Activated T-helper 2 cell treated with anti-CD3 and anti-CD28 coated beads, Interferon-gamma antibody, Interleukin-2, Interleukin-4, amounts not matched to agents 10 μg/mL and 5 μg/mL and 100 μg/mL, durations not matched to agents 14 hours and 24 hours and 36 hours (primary cell): ENCODE measurements at places on chromosomes 1 and 21. TPM values are rescaled to one million over a fixed set of nuclear protein-coding genes. Genes with fewer than 3 reads are reported as not detected.

DNA sequence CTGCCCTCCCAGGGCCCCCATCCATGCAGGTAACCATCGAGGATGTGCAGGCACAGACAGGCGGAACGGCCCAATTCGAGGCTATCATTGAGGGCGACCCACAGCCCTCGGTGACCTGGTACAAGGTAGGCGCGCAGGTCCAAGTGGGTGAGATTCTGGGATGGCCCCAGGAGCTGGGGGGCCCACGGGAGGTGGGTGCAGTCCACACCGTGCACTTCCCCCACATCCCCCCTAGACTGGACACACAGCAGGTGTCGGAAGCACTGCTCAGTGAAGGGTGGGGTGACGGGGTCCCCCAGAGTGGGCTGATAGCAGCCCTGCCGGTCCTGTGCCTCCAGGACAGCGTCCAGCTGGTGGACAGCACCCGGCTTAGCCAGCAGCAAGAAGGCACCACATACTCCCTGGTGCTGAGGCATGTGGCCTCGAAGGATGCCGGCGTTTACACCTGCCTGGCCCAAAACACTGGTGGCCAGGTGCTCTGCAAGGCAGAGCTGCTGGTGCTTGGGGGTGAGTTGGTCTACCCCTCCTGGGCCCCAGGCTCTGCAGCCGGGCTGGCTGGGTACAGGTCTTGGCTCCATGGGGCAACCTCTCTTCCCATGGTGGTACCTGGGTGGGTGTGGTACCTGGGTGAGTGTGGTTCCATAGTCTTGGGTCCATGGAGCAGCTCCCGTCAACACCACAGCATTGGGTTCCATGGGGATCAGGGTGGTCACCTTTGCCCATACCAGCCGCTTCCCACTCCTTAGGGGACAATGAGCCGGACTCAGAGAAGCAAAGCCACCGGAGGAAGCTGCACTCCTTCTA is 40.4 kb downstream of the TRIM11 start:
- no peaks in the 10 kb centered on the region for H3K36me3 ChIP-seq
- H3K27me3 ChIP-seq = no peaks in the 10 kb centered on the region
- no peaks in the 10 kb centered on the region for H3K4me1 ChIP-seq
- DNase-seq = no peak
- no peak overlapping the region for H3K27ac ChIP-seq

GRCh38 chr1:171032822-171033702 is 57.6 kb upstream of the FMO3 start:
- no peak overlapping the region for H3K27ac ChIP-seq
- no peaks in the 10 kb centered on the region for H3K36me3 ChIP-seq
- no peak for DNase-seq
- H3K4me1 ChIP-seq = no peaks in the 10 kb centered on the region

ELAVL4 gene
- total RNA-seq = not detected in 2 replicates

DNA sequence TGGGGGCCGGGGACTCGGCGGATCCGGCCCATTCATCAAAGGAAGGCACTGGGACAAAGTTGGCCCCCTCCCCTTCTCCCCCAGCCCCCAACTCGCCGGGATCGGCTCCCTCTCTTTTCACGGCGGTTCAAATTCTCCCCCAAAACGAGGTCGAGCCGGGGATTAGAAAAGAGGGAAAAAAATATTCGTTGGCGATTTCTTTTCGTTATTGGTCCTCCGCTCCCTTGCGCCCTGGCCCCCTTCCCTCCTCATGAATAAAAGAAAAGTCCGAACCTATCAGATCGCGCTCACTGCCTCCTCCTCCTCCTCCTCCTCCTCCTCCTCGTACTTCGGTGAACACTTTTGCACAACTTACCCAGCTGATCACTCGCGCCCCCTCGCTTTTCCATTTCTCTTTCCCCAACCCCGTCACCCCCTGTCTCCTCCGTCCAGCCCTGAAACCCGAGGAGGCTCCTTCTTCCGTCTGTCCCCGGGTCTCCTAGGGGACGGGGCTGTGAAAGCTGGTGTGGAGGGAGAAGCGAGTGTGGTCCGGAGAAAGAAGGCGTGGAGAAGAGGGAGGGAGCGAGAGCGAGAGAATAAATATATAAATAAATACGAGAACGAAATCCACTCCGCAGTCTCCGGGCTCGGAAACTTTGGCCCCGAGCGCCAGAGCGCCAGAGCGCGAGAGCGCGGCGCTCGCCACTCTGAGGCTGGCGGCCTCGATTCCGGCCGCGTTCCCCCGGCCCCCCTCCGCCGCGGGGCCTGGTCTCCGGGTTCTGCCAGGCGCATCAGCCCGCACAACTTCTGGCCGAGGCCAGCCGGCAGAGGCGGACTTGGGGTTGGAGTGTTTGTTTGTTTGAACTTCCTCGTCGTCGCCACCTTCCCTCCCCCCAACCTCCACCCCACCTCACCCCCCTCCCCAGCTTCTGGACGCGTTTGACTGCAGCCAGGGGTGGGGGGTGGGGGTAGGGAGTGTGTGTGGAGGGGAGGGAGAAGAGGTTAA is at the start of gene PAX7:
PAX7 (plus strand) TSS at position 336 of the 985 bp plus-strand sequence. CDS start 758 bp downstream, outside the sequence.
- H3K4me3 ChIP-seq = no peak within 1 kb of the TSS
- no peak for DNase-seq
- H3K4me1 ChIP-seq = peaks cover 3% of the 10 kb centered on the region
- H3K27me3 ChIP-seq = peaks cover 74% of the 10 kb centered on the region

- peaks cover 7% of the 10 kb centered on the region for H3K27me3 ChIP-seq
- no peak overlapping the region for H3K27ac ChIP-seq
- no peaks in the 10 kb centered on the region for H3K4me1 ChIP-seq
- H3K36me3 ChIP-seq = no peaks in the 10 kb centered on the region
Observed at GRCh38 chr21:26777166-26777565, 68.0 kb downstream of the ADAMTS1 start.

DNA sequence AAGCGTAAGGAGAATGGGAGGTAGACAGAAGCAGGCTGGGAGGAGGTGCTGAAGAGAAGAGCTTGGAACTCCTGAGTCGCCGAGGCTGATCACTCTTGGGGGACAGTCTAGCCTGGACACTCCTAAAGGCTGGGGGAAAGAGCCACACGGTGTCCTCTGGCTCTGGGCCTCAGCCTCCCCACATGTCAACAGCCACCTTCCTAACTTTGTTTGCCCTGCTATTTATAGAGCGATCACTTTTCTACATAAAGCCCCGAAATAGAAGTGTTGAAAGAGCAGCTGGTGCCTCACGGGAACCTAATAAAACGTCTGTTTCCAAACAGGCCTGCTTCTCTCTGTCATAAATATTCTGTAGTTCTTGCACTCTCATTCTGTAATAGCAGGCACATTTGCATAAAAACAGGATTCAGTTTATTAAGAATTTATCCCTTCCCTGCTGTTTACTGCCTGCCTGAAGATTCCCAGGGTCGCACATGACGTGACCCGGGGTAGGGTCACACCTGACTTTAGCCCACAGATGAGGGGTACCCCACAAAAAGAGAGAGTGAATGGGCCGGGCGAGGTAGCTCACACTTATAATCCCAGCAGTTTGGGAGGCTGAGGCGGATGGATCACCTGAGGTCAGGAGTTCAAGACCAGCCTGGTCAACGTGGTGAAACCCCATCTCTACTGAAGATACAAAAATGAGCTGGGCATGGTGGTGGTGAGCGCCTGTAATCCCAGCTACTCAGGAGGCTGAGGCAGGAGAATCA is 212.5 kb downstream of the TOMM20 start:
- no peak overlapping the region for H3K27ac ChIP-seq
- H3K4me3 ChIP-seq = no peak overlapping the region
- H3K27me3 ChIP-seq = no peaks in the 10 kb centered on the region
- DNase-seq = no peak
- peaks cover 17% of the 10 kb centered on the region for H3K4me1 ChIP-seq

DNA sequence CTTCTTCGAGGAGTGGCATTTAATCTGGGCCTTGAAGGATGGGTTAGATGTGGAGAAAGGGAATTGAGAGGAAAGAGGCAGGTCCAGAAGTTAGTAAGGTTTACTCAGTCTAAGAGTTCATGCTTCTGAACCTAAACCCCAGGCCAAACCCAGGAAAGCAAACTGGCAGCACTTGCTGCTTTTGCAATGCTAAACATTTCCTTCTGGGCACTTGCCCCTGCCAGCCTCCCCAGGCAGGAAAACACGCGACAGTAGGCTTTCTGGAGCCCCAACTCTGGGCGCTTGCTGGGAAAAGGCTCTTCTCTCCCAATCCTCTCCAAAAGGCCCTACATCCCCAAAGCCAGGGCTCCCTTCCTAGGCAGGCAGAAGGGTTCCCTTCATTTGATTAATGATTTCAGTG is 2.5 kb downstream of the OLFML2B start:
- peaks cover 41% of the 10 kb centered on the region for H3K27me3 ChIP-seq
- H3K4me3 ChIP-seq = no peak overlapping the region
- no peak overlapping the region for H3K27ac ChIP-seq
- no peaks in the 10 kb centered on the region for H3K36me3 ChIP-seq

DNA sequence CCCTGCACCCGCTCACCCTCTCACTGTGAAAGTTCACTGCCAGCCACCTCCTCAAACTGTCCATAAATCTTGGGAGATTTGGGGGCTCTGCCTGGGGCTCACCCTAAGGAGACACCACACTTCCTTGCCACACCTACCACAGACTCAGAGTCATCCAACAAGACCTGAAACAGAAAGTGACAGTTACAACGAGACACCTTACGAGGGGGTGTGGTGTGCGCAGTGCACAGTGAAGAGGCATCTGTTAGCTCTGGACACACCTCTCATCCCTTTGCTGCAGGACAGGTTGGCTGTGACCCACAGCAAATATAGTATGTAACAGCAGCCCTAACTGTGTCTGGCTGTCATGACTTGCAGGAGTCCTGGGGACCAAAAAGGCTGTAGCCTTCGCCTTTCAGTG is 190.2 kb downstream of the NR5A2 start:
- no peak overlapping the region for H3K27ac ChIP-seq
- DNase-seq = no peak
- H3K4me1 ChIP-seq = peaks cover 10% of the 10 kb centered on the region
- no peak overlapping the region for H3K4me3 ChIP-seq
- H3K27me3 ChIP-seq = peaks cover 5% of the 10 kb centered on the region

GRCh38 chr1:37846647-37847339 is 12.6 kb downstream of the MTF1 start:
- H3K36me3 ChIP-seq = peaks cover 24% of the 10 kb centered on the region
- H3K27me3 ChIP-seq = no peaks in the 10 kb centered on the region
- peaks cover 26% of the 10 kb centered on the region for H3K4me1 ChIP-seq
- H3K27ac ChIP-seq = peak overlapping the region; percentile 2
- H3K4me3 ChIP-seq = peak overlapping the region; percentile 48

GRCh38 chr21:25960402-25960801 is 210.2 kb downstream of the APP start:
- H3K4me3 ChIP-seq = no peak overlapping the region
- no peak overlapping the region for H3K27ac ChIP-seq
- no peak for DNase-seq
- no peaks in the 10 kb centered on the region for H3K36me3 ChIP-seq
- H3K4me1 ChIP-seq = peaks cover 3% of the 10 kb centered on the region
- no peaks in the 10 kb centered on the region for H3K27me3 ChIP-seq

CDK18 gene
- 0.37 and 0.68 TPM in 2 replicates for total RNA-seq

DNA sequence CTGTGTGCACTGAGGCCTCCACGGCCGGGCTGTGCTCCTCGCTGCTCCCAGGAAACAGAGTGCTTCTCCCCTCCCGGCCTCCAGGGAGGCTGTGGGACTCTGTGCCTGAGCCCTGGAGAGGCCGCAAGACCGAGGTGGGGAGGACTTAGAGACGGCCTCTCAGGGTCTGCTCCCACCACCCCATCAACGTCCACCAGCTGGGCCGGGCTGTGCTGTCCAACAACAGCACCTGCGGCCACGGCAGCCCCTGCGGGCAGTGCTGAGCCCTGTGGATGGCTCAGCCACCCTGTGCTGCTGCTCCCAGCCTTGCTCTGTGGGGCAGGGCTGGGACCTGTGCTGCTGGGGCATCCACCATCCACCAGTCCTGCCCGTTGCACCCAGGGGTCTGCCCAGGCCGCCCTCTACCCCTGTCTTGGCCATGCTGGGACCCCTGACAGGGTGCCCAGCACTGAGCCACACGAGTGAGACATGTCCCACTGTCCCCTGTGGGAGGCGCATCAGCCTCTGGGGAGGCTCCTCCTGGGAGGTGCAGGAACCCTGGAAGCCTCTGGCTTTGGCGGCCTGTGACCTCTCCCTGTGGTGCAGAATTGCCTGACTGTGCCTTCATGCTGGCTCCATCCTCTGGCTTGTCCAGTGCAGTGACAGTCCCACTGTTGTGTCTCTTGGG is 31.2 kb upstream of the LRRC3 start:
- no peak overlapping the region for H3K4me3 ChIP-seq
- no peak for DNase-seq
- no peaks in the 10 kb centered on the region for H3K27me3 ChIP-seq
- H3K27ac ChIP-seq = no peak overlapping the region
- peaks cover 11% of the 10 kb centered on the region for H3K36me3 ChIP-seq
- H3K4me1 ChIP-seq = no peaks in the 10 kb centered on the region

LRRC39 gene
- 0.43 and 0.74 TPM in 2 replicates for total RNA-seq

DNA sequence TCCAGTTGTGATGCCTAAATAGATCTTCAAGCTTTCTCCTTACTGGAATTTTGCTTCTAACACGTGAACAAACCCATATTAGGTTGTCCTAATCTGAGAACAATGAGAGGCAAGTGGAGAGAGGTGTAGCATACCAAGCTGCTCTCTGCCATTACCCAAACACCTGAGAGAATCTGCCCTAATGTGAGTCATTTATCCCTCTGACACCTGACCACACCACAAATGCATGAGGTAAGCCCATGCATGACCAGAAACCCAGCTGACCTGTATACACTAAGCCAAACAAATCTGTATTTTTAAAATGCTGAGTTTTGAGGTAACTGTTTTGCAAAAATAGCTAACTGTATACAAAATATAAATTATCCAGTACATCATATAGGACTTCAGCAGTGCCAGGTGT is 1458.1 kb upstream of the B3GALT2 start:
- no peaks in the 10 kb centered on the region for H3K36me3 ChIP-seq
- no peaks in the 10 kb centered on the region for H3K4me1 ChIP-seq
- no peak overlapping the region for H3K4me3 ChIP-seq
- no peak overlapping the region for H3K27ac ChIP-seq
- no peaks in the 10 kb centered on the region for H3K27me3 ChIP-seq
- DNase-seq = no peak

- peaks cover 4% of the 10 kb centered on the region for H3K27me3 ChIP-seq
- DNase-seq = no peak
- no peak overlapping the region for H3K4me3 ChIP-seq
- no peaks in the 10 kb centered on the region for H3K36me3 ChIP-seq
Observed at GRCh38 chr1:84069236-84069845, 70.4 kb upstream of the TTLL7 start.

- H3K4me3 ChIP-seq = no peak overlapping the region
- H3K27ac ChIP-seq = no peak overlapping the region
- DNase-seq = no peak
- no peaks in the 10 kb centered on the region for H3K27me3 ChIP-seq
- H3K36me3 ChIP-seq = no peaks in the 10 kb centered on the region
Observed at GRCh38 chr1:98129491-98129890, 208.7 kb upstream of the DPYD start.

GRCh38 chr21:27021046-27021445 is 54.2 kb upstream of the ADAMTS5 start:
- DNase-seq = no peak
- H3K4me3 ChIP-seq = no peak overlapping the region
- no peaks in the 10 kb centered on the region for H3K4me1 ChIP-seq
- H3K36me3 ChIP-seq = no peaks in the 10 kb centered on the region

DNA sequence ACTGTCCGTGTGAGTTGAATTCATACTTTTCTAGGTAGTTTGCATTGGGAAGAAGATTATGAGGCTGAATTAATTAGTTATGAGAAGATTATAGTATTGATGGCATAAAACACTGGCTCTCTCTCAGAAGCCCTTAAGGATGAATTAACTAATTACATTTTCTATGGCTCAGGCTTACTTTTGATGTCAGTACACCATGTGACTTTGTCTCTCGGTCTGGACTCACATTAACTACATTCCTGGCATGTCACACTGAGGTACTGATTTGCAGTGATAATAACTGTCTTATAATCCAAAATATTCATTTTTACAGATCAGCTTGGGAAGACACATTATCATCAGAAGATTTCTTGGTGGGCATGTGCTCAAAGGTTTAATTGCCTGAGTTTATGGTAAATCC is 362.2 kb downstream of the ZP4 start:
- H3K27ac ChIP-seq = no peak overlapping the region
- H3K27me3 ChIP-seq = no peaks in the 10 kb centered on the region
- no peak overlapping the region for H3K4me3 ChIP-seq
- DNase-seq = no peak
